CD4-positive, alpha-beta T cell treated with Interleukin-15 for 4 hours (primary cell): ENCODE measurements at places on chromosomes 6 and 20.

GRCh38 chr6:160005861-160006540 lies 37.1 kb downstream of the IGF2R start:
- DNase-seq = no peak

- DNase-seq = no peak
Measured at GRCh38 chr20:62917720-62918119, 8.6 kb downstream of the DIDO1 start.

GRCh38 chr6:122020588-122021264 lies 378.7 kb upstream of the HSF2 start:
- DNase-seq = no peak

GRCh38 chr6:106103728-106104109 lies 17.6 kb downstream of the PRDM1 start:
- DNase-seq = peak; percentile 57
